ENCODE measurements at places on chromosomes 6 and 20.

DNA sequence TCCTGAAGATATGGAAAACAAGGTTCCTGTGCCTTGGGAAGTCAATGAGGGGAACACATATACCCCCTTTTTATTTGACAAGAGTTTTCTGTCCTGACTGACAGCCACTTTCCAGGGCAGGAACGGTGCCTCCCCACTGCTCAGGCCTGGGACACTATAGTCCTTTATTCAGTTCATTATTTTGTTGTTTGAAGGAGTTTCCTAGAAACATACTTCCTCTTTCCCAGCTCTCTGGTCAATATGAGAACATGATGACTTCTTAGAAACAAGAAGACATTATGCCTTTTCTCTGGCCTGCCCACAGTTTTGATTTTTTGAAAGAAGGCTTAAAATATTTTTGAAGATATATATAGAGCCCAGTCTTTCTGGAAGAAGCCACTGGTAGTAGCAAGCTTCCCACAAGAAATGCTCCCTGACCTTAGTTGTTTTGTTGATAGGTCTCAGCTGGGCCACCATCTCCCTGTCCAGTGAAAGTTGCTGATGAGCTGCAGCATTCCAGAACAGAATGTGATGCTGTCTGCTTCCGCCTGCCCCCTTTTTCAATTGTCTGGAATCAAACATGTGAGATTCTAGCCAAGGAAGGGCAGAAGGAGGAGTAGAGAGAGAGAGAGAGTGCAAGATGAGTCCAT is 350.0 kb upstream of the PRND start:
- DNase-seq, result no peak

- no peak for DNase-seq
These were observed 85.5 kb downstream of the SLC22A23 start for GRCh38 chr6:3371222-3371949.

DNA sequence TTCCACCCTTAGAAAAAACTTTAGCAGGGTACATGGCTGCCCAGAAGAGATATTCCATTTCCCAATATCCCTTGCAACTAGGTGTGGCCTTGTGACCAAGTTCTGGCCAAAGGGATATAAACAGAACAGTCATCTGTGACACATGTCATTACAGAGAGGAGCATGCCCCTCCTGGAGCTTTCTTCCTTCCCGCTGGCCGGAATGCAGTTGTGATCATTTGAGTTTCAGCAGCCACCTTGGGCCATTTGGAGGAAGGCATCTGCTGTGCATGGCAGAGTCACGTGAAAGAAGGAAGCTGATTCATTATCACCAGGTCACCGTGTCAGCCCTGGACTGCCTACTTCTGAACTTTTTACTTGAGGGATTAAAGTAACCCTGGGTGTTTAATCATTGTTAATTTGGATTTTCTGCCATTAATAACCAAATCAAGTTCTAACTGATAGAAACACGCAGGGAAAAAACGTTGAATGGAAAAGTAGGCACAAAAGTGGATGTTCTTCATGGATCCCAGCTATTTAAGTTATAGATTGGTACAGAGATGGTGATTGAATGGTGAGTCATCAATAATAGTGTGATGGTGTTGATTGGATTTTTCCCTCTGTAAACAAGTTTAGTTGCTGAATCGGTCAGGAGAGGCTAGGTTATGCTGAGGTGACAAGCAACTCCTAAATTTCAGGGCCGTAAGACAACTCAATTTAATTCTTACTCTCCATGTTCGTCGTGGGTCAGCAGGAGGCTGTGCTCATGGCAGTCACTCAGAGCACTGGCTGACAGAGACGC is 80.7 kb upstream of the CCDC167 start:
- no peak for DNase-seq

- no peak for DNase-seq
These were observed 12.7 kb upstream of the PPP1R3G start for GRCh38 chr6:5072440-5072839.

DNA sequence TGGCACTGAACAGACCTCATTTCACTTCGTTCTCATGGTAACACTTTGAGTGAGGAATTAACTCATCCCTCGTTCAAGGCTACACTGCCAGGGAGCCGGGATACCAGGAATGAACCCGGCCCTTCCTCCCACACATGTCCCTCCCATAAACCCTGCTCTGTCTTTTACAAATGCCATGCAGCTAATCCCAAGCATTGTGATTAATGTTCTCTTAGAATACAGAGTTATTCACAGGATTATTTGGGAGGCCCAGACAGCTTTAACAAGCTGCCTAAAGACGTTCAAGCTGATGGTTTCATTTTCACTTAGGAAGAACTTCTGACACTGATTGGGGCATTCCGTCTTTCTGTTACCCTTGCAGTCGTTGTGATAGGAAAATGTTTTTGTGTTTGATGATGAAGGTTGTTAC is 42.5 kb upstream of the CD83 start:
- no peak for DNase-seq

DNA sequence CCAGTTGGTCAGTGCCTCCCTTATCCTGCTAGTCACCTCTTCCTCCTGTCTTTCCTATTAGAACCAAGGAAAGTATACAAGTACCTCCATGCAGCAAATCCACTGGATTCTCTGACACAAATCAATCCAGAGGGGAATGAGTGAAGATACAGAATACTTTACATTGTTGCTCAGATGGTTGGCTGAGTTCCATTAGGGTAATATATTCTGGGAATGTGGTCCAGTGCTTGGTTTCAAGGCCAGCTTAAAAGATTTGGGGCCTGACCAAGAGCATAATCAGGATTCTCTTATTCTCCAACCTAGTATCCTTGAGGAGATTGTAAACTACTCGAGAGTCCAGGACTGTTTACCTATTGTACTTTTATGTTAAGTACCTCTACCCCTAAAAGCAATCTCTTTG is 23.0 kb downstream of the CARMIL1 start:
- DNase-seq, result no peak

DNA sequence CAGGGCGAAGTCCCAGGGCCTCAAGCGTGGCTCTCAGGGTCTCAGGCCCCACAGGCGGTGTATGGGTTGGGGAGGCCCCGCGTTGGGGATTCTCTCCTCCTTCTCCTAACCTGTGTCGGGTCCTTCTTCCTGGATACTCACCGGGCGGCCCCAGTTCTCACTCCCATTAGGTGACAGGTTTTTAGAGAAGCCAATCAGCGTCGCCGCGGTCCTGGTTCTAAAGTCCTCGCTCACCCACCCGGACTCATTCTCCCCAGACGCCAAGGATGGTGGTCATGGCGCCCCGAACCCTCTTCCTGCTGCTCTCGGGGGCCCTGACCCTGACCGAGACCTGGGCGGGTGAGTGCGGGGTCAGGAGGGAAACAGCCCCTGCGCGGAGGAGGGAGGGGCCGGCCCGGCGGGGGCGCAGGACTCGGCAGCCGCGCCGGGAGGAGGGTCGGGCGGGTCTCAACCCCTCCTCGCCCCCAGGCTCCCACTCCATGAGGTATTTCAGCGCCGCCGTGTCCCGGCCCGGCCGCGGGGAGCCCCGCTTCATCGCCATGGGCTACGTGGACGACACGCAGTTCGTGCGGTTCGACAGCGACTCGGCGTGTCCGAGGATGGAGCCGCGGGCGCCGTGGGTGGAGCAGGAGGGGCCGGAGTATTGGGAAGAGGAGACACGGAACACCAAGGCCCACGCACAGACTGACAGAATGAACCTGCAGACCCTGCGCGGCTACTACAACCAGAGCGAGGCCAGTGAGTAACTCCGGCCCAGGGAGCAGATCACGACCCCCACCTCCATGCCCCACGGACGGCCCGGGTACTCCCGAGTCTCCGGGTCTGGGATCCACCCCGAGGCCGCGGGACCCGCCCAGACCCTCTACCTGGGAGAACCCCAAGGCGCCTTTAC is at the start of gene HLA-G:
TSS of gene HLA-G (plus strand) at position 247 of the 892 bp plus-strand sequence. CDS start at position 267, 20 bp downstream.
- DNase-seq, result no peak

DNA sequence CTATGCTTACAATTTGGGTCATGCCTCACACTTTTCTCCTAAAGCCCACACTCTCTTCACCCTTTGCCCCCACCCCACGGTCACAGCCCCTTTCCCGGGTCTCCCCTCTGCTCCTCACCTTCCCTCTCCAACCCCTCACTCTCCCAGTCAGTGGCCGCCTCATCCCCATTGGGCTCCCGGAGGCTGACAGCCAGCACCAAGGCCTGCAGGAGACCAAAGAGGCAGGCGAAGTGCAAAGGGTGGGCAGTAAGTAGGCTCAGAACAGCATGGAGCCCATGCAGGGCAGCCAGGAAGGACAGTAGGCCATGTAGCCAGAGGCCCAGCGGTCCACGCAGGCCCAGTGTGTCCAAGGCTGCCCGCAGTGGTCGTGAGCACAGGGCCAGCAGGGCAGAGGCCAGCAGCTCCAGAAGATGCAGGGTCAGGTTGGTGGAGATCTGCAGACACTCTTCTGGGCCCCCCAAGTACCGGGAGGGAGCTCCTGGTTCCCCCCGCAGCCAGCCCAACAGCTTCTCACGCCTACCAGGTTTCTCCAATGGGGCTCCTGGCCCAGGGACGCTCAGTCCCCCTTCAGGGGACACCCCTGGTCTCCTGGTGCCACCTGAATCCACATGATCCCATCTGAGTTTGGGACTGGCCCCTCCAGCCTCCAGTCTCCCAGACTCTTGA is 1.5 kb downstream of the C6orf47 start:
- no peak for DNase-seq

All from substantia nigra (tissue), 51 donors.